Stimulated activated CD4-positive, alpha-beta T cell treated with anti-CD3 and anti-CD28 coated beads, Interleukin-2, amount 100 ng/mL, for 24 hours (primary cell): ENCODE measurements at places on chromosomes 3 and 15.

- no peak for DNase-seq
Measured at GRCh38 chr3:155676252-155676981, 68.5 kb downstream of the PLCH1 start.

DNA sequence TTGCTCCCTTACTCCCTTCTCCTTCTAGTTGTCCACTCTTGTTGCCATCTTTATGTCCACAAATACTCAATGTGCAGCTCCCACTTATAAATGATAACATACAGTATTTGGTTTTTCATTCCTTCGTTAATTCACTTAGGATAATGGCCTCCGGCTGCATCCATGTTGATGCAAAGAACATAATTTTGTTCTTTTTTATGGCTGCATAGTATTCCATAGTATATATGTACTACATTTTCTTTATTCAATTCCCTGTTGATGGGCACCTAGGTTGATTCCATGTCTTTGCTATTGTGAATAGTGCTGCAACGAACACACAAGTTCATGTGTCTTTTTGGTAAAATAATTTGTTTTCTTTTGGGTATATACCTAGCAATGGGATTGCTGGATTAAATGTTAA is 21.3 kb upstream of the P3H2 start:
- no peak for DNase-seq

DNA sequence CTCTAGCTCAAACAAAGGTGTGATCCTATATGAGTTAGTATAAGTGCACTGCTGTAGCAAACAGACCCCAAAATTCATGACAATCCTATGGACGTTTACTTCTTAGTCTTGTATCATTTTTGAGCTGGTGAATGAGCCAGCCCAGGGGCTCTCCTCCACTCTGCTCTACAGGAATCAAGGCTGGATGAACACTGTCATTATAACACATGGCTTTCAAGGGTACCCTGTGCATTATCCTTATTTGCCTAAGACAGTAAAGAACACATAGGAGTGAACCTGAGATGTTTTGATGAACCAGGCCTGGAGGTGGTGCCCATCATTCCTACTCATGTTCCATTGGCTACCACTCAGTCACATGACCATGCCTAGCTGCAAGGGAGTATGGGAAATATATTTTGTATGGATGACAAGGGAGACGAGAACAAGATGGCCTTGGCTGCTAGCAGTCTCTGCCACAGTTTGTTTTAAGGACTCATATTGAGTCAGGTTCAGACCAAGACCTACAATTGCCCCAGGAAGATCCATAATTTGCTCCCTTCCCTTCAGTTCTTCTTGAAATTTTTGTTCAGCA is 107.4 kb upstream of the HES1 start:
- DNase-seq, result no peak

GRCh38 chr3:14918356-14918860 is 29.0 kb upstream of the NR2C2 start:
- DNase-seq, result no peak

DNA sequence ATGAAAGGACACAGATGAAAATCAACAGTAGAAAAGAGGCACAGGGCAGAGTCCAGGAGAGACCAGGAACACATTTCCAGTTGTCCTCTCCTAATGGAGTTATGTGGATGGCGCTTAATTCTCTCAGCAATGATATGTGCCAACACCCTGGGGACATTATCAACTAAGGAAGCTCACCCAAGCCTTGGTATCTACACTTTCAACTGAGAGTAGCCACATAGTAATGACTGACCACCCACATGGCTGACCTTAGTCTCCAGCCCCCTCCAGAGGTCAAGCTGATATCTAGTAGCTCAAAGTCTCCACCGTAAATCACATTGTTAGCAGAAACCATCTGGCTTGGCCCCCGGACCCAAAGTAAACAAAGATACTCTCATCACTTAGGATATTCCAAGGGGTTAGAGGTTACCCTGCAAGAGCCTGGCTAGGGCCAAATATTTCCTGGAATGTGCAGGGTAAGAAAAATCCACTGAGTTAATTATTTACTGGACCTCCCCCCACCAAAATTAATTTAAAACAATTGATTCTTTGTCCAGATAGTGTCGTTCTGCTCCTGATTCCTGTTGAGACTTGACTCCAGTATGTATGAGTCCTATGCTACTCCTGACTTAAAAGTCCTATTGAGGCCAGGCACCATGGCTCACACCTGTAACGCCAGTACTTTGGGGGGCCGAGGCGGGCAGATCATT is 24.8 kb downstream of the GABRR3 start:
- no peak for DNase-seq
